ENCODE measurements at places on chromosomes 11 and 22.
A peak's percentile ranks its signal among the peaks of the same experiment; 100 is the strongest.

DNA sequence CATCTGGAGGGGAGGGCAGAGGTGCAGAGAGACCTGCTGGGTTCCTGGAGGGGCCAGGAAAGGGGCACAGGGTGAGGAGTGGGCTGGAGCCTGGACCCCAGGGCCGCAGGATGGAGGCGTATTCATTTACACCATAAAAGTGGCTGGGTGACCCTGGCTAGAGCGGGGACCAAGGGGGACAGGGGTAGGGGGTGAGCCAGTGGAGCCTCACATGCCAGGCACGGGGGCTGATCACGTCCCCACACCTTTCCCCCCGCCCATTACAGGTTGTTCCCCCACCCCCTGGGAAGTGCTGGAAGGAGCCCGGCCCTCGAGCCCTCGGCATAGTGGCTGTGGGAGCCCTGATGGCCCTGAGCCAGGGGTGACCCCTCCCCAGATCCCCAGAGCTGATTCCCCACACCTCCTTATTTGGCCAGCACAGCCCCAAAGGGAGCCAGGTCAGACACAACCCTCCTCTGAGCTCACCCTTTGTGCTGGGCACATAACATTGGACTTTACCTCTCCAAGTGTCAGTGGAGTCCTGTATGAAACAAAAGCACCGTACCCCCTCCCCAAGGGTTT, 781 bp downstream of the TCIRG1 start:
- no peak for DNase-seq

DNA sequence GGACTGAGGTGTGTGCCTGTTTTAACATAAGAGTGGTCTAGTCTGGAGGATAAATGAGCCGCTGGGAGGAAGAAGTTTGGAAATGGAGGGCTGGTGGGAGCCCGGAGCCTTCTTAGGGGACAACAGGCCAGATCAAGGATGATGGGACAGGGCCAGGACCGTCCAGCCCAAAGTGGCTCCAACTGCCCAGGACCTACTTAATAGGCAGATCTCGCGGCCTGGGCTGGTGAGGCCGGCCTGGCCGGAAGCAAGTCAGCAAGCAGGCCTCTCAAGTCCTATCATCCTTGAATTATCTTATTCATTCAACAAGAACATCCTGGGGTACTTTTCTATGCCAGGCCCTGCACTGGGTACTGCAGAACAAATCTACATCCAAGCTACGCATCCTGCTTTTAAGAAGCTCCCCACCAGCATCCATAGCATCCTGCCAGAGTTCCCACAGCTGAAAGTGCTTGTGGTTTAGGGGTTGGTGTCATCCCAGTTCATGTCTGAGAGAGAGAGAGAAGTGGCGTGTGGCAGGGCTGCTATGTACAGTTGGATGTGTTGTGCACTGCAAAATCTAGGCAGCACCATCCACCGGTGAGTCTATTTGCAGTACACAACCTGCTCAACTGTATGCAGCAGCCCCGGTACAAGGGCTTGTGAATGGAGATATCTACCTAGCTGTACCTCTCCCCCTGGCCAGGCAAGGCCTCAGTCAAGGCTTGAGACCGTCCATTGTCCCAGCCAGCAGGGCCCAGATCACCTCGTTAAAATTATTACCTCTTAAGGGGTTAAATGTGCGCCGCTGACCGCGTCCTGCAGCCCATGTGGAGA, 82.1 kb downstream of the FBLN1 start:
- DNase-seq: no peak

DNA sequence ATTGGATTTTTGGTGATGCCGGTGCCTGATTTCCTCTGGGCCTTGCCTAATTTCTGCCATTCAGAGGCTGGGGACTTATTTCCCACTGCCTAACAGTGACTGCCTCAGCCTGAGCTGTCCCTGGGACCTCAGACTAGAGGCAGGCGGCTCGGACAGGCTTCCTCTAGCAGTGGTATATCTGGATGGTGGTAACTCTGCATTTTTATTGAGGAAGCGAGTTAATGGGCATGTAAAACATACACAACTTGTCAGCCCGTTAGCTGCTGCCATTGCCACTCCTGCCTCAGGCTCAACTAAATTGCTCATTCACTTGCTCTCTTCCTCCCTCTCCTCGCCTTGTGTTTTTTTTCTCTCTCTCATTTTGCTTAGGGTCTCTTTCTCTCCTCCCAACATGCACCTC, 561.6 kb downstream of the BUD13 start:
- no peak for DNase-seq

DNA sequence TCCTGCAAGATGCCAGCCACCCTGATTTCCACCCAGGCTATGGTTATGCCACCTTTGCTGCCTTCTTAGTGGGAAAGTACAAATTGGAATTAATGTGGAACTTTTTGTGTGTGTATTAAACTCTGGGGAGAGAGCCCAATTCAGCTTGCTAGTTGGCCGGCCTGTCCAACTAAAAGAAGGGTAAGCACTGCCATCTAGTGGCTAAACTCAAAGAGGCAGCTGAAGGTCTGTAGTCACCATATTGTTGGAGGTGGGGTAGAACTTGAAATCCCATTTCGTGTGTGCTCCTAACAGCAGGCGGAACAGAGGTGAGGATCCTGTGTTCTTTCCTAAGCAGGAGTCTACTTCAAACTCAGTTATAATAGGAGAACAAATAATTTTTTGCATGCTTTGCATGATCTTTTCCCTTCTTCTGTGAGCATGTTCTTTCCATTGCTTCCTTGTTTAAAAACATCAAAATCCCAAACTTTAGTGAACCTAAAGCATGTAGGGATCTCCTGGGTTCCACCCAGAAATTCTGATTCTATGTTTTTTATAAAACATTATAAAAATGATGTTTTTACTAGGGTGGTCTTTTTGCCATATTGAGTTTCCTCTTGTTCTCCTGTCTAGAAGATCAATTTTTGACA, 138.8 kb upstream of the SORL1-AS1 start:
- DNase-seq: peak; percentile 30

- no peak for DNase-seq
Measured at GRCh38 chr22:49010070-49010863, 817.4 kb downstream of the BRD1 start.

- DNase-seq: no peak
Measured at GRCh38 chr22:35134637-35135036, 68.7 kb downstream of the ISX start.

GRCh38 chr11:23099256-23099655, 239.0 kb upstream of the CCDC179 start:
- no peak for DNase-seq

GRCh38 chr11:115272925-115273324, 231.3 kb downstream of the CADM1 start:
- DNase-seq: no peak

GRCh38 chr22:27327497-27327896, 474.1 kb downstream of the MN1 start:
- DNase-seq: no peak

DNA sequence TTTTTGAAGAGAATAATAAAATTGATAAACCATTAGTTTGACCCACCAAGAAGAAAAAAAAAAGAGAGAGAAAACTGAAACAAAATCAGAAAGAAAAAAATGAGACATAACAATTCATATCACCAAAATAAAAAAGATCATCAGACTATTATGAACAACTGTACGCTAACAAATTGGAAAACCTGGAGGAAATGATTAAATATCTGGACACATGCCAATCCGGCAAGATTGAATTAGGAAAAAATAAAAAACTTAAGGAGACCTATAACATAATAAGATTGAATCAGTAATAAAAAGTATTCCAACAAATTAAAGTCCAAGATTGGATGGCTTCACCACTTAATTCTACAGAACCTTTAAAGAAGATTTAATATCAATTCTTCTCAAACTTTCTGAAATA, 136.7 kb downstream of the CASP12 start:
- DNase-seq: no peak

GRCh38 chr11:114165326-114166230, 106.1 kb downstream of the ZBTB16 start:
- no peak for DNase-seq

GRCh38 chr11:114001416-114001815, 26.5 kb downstream of the HTR3A start:
- no peak for DNase-seq

GRCh38 chr11:29063630-29064361, 953.0 kb downstream of the KCNA4 start:
- DNase-seq: no peak

- no peak for DNase-seq
Measured at GRCh38 chr22:35311551-35311999, 11.9 kb downstream of the TOM1 start.

DNA sequence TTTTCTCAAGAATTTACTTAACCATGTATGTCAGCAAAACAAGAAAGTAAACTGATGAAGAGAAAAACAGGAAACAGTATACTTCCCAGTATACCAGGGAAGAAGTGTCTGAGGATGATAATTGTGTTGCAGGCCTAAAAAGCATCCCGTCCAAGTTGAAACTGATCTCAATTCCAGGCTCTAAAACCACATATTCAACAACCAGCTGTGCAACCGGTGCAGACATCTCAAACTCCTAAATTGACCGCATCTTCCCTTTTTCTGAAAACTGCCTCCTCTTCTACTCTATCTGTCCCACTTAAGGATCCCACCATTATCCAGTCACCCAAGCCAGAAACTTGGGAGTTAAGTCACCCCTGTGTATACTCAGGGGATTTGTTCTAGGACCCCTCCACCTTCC, 47.2 kb downstream of the CCDC83 start:
- no peak for DNase-seq

GRCh38 chr22:40313007-40313406, 33.3 kb upstream of the ADSL start:
- DNase-seq: no peak

- no peak for DNase-seq
Measured at GRCh38 chr11:75888416-75888815, 73.4 kb downstream of the UVRAG start.

DNA sequence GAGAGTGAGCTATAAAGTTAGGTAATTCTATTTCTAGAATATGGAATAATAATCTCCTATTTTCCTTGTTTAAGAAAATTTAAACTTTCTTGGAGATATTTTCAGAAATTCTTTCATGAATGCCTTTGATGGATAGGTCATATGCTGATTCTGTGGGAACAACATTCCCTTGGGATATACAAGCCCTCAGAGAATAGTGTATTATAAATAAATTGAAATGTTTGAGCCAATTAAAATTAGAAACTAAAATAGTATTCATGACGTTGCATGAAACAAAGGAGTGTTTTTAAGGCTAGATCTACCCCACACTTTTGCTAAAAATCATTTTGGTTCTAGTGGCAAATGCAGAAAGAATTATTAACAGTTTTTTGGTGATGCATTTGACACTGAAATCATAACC, 269.3 kb upstream of the ANO3 start:
- DNase-seq: no peak

- no peak for DNase-seq
Measured at GRCh38 chr11:70606248-70606950, 208.1 kb downstream of the CTTN start.

DNA sequence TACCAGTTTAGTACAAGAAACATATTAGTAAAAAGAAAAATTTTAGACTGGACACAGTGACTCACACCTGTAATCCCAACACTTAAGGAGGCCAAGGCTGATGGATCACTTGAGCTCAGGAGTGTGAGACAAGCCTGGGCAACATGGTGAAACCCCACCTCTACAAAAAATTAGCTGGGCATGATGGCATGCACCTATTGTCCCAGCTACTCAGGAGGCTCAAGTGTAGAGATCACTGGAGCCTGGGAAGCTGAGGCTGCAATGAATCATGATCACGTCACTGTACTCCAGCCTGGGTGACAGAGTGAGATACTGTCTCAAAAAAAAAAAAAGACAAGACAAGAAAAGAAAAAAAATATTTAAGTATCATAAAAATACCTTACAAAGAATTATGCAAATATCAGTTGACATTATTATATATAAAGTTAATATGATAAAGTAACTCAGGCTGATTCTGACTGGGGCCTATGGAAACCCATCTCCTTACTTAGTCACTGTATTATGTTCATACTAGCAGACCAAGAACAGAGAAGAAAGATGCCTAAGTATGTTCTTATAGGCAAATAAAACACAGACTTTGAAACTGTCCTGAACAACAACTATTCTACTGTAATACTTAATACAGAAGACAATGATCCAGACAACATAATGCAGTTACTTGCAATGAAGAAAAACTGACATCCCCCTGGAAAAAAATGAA, 27.3 kb downstream of the FAM168A start:
- DNase-seq: no peak

DNA sequence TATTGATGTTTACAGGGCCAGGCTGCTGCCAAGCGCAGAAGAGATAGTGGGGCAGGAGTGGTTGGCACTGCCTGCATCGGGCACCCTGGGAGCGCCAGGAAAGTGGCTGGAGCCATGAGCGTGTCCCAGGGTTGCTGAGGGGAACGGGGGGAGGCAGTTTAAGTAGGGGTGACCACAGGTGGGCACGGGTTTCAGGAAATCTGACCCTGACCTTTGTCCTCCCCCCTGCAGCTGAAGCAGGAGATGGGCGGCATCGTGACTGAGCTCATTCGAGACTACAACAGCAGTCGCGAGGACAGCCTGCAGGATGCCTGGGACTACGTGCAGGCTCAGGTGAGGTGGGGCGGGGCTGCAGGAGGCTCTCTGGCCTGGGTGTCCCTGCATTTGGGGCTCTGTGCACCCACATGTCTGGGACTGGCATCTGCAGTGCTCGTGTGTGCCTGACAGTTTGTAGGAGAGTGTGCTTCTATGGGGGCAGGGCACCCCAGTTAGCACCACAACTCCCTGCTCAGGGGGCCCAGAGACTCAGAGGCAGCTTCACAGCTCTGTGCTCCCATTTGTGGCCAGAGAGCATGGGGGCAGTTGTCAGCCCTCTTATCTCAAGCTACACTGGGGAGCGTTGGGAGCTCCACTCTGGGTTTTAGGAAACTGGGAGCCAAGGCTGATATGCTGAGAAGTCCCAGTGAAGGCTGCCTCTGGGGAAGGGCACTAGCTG, 49.7 kb downstream of the CD82 start:
- DNase-seq: no peak

GRCh38 chr11:72899238-72899637, 85.0 kb downstream of the ATG16L2 start:
- no peak for DNase-seq

- DNase-seq: no peak
Measured at GRCh38 chr11:119093942-119094815, 7.5 kb downstream of the DPAGT1 start.

DNA sequence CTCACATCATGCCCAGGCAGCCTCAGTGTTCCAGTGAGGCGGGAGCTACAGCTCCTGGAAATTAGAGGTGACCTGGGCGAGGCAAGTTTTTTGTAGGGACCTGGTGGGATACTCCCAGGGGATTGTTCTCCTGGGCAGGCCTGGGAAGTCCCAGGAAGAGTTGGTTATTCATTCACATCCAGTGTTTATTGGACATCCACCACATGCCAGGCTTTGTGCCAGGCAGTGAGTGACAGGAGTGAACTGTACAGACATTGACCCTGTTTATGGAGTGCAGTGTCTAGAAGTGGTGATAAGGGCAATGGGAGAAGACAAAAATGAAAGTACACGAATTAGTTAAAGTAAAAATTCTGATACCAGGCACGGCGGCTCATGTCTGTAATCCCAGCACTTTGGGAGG, 29.4 kb downstream of the YWHAH start:
- DNase-seq: no peak

- DNase-seq: no peak
Measured at GRCh38 chr22:42343531-42344081, 73.2 kb upstream of the TCF20 start.

Data from GDM1 (cell line).